ENCODE measurements at places on chromosomes 5 and 9.
A peak's percentile ranks its signal among the peaks of the same experiment; 100 is the strongest.

GRCh38 chr9:10678010-10678409 lies 65.2 kb upstream of the PTPRD start:
- DNase-seq: no peak

GRCh38 chr5:150860246-150860821 lies 14.0 kb downstream of the IRGM start:
- no peak for DNase-seq

DNA sequence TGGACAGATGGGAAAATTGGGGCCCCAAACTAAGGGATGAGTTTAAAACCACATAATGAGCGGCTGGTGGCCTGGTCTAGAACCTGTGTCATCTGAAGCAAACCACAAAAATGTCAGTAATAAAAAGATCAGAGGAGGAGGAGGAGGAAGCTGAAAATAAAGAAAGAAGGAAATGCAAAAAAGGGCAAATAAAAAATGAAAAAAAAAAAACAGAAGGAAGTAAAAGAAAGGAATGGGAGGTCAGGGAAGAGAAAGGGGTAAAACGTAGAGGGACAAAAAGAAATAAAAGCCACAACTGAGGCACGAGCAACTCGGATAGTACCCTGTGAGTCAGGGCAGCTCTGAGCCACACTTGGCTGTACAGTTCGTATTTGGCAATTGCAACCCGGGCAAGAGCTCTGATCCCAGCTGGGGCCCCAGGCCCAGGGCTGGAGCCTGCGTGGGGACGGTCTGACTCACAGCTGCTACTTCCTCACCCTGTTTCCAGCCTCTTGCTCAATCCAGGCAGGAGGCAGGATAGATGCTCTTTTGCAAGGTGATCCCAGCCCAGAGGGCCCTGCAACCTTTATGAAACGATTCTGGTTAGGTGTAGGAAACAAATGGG lies 137.9 kb upstream of the TRIM32 start:
- peak; percentile 90 for DNase-seq

DNA sequence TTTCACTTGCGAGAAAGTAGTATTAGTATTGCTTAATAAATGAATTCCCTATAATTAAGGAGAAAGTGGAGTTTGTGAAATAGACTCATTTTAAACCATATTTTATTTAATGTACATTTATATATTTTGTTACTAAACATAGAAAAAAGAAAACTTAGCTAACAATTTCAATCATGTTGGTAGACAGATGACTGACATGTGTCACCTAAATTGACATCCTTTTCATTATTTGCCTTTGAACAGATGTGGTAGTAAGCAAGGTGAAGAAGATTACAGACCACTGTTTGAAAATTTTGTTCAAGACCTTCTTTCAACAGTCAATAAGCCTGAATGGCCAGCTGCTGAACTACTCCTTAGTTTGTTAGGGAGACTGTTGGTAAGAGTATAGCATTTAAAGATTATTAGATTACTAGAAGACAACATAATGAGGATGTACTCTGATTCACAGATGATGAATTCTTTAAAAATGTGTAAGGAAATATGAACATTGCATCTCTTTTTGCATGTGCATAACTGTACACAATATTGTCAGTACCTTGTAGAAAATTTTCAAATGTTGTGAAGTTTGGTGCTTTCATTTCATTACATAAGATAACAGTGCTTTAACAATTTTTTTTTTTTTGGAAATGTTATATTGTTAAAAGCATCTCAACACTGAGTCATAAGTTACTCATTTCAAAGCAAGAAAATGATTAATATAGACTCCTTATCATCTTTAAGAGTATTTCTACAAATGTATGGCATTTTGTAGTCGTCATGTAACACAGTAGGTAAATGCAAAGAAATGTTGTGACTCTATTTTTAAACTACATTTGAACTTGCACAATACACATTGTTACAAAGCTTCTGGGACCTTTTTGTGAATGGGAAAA lies 139.5 kb downstream of the NIPBL start:
- DNase-seq: no peak

DNA sequence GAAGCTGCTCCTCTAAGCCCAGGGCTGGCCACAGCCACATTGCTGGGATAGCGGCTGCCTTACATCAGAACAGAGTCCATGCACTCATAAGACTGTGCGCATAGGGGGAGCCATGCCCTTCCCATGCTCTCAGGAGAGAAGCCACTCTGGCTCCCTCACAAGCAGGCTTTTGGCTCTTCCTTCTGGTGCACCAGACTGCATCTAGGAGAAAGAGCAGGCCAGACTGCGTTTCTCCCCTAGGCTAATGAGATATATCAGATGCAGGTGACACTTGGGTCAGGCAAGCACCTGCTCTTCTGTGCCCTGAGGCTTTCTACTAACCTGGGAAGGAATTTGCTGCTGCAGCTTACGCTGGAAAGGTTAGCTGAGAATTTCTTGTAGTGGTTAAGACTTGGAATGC lies 43.2 kb upstream of the BRINP1 start:
- DNase-seq: no peak

DNA sequence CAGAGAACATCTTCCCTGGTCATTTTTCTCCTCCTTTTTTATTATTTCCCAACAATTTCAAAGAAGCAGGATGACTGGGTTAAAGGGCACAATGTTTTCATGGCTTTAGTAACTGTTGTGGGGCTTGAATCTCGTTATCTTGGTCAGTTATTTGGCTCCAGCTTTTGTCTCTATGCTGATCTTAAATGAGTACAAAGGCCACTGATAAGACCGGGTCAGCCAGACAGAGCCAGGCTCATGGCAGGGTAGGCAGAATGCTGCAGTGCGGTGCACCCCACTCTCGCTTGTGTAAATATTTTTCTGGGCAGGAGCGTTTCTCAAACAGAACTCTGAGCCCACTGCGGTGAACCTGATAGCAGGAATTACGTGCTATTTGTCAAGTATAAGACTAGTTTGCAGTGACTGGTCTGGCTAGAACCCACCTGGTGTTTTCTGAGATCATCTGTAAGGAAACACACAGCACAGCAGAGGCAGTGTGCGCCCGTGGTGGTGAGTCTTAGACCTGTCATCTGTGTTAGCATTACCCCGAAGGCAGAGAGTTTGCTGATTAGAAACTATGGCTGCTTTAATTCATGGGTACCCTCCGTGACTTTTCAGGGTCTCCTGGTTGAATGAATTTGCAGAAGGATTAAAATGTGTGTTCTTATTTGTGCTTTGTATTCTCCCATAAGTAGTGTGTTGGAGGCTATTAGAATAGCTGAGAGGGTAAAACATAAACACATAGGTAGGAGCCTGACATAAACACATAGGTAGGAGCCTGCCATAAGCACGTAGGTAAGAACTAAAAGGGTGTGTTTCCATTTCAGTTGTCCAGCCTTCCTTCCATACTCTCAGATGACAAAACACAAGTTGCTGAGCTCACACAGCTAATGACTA lies 158.6 kb upstream of the DMRT1 start:
- no peak for DNase-seq

DNA sequence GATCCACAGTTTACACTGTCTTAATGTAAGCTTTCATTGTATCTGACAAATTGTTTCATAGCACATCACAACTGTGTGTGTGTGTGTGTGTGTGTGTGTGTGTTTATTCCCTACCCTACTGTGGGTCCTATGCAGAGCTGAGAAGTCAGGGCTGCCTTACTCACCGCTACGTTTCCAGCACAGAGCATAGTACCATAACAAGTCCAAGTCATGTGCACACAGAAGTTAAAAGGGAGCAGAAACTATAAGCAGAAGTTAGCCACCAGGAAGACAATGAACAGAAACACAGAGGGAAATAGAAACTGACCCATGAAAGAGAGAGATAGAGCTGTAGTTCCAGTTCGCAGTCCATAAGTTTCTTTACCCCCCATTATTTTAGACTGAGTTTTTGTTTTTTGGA lies 38.2 kb upstream of the DMXL1 start:
- DNase-seq: no peak

DNA sequence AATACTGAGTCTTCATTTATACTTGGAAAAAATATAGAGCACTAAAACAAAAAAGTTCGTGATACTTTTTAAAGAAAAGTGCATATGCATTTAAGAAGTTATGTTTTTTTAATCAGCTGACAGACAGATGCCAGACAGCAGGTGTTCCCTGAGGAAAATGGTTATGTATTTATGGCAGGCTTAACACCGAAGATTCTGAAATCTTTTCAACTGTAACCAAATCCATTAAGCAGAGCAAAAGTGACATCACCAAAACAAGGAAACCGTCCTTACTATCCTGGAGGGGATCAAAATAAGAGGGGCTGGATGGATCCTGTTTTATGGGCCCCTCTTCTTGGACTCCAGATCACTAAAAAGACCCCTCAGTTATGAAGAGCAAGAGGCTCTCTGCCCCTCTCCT lies 404.9 kb upstream of the ADAMTS16 start:
- no peak for DNase-seq

- no peak for DNase-seq
Observed at GRCh38 chr5:11903614-11904264, 507 bp downstream of the CTNND2 start.

DNA sequence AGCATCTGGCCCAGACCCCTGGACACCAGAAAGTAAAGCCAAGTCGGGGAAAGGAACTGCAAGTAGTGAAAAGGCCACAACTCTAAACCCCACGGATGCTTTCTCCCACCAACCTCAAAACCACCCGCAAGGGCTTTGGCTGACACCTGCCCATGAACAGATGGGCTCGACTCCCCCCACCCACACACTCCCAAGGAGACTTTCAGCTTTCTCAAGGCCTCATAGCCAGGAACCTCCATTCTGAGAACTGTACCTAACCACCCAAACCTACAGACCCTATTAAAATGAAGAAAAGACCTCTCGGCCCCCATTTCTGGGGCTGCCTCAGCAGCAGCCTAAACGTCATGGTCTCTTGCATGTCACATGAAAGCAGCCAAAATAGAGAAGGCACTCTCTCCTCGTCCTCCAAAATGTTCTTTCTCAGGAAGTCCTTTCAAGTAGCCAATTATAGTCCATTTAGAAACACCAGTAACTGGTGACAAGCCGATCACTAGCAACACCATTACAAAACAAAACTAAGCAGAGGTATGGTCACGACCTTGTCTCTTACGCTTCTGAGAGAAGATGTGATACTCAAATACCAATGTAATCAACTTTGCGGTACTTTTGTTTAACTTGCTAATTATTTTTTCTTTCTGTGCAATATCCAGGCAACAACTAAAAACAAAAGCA lies 2.9 kb downstream of the B4GALT1 start:
- DNase-seq: no peak

GRCh38 chr5:163563880-163564279 lies 58.5 kb downstream of the MAT2B start:
- DNase-seq: no peak

GRCh38 chr5:36240779-36241630 lies 720 bp downstream of the NADK2 start:
- peak; percentile 69 for DNase-seq

DNA sequence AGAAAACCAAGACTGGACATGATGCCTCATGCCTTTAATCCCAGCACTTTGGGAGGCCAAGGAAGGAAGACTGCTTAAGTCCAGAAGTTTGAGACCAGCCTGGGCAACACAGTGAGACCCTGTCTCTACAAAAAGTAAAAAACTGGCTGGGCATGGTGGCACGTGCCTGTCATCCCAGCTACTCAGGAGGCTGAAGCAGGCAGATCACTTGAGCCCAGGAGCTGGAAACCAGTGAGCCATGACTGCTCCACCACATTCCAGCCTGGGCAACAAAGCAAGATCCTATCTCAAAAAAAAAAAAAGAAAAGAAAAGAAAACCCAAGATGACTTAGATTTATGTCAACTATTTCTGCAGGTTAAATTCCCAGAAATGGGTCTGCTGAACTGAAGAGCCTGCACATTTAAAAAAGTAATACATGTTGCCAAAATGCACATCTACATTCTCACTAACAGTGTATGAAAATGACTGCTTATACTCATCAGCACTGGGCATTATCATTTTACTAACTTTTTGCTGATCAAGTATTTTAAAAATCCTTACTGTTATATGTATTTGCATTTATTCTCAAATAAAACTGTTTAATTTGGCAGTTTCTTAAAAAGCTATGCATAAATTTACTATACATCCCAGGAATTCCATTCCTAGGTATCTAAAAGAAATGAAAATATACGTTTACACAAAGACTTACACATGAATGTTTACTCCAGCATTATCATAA lies 14.3 kb downstream of the ERMP1 start:
- no peak for DNase-seq

DNA sequence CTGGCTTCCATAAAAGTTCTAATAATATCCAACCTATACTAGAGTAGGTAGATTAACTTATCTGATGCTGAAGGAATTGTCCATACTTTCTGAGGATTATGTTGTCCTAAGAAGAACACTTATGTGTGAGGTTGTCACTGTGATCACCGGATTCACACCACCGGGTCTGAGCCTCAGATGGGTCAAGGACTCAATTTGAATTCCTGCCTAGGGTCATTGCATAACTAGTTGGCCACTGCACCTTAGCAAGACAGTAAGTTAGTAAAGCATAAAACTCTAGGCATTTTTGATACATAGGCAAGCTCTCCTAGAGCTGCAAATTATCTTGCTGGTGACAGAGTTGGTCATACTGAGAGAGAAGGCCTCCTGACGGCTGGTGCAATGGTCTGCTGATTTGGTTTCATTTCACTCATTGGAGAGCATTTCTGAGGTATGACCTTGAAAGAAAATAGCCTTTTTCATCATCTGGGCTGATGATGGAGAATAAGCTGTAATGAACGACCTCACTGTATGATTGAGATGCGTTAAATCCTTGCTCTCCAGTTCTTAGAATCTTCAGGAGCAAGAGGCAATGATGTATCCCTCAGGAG lies 72.0 kb upstream of the CKMT2 start:
- DNase-seq: no peak

GRCh38 chr5:87169300-87169991 lies 98.2 kb upstream of the RASA1 start:
- DNase-seq: peak; percentile 52

DNA sequence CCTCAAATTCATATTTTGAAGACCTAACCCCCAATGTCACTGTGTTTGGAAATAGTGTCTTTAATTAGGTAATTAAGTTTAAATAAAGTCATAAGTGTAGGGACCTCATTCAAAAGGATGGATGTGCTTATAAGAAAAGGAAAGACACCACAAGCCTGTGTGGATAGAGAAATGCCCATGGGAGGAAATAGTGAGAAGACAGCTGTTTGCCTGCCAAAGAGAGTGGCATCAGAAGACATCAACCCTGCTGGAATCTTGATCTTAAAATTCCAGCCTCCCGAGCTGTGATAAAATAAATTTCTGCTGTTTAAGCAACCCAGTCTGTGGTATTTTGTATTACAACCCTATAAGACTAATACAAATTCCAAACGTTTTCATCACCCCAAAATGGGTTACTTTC lies 1867.9 kb upstream of the NUDT12 start:
- DNase-seq: peak; percentile 64

DNA sequence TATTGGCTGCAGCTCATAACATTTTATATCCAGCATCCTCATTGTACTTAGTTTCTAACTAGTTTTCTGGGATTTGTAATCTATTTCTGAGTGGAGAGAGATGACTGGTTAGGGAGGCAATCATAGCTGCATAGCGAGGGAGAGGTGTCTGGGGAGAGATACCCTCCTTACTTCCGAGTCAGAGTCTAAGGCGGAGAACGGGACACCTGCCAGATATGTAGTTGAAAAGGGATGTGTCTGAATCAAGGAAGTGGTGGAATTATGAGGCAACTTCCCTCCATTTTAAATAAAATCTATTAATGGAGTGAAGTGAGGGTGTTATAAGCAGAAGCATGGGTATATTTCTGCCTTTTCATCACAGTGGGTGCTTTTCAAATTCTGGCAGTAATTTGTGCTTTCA lies 126.5 kb downstream of the MAST4 start:
- no peak for DNase-seq

- no peak for DNase-seq
Observed at GRCh38 chr9:98057138-98057799, 737 bp downstream of the NANS start.

GRCh38 chr5:20360263-20360662 lies 372.3 kb upstream of the CDH18 start:
- peak; percentile 5 for DNase-seq

- DNase-seq: peak; percentile 37
Observed at GRCh38 chr5:54702470-54702869, 184.9 kb downstream of the SNX18 start.

Measured in myocyte (in vitro differentiated cells).